Muscle of leg (tissue), 16 donors: ENCODE measurements at places on chromosomes 6 and 20.
A peak's percentile ranks its signal among the peaks of the same experiment; 100 is the strongest.

GRCh38 chr20:52572687-52573086 lies 381.1 kb upstream of the ZFP64 start:
- DNase-seq, result no peak

GRCh38 chr6:93584300-93584699 lies 164.9 kb upstream of the EPHA7 start:
- DNase-seq, result no peak

GRCh38 chr6:38153076-38153797 lies 333.7 kb downstream of the ZFAND3 start:
- DNase-seq, result no peak

DNA sequence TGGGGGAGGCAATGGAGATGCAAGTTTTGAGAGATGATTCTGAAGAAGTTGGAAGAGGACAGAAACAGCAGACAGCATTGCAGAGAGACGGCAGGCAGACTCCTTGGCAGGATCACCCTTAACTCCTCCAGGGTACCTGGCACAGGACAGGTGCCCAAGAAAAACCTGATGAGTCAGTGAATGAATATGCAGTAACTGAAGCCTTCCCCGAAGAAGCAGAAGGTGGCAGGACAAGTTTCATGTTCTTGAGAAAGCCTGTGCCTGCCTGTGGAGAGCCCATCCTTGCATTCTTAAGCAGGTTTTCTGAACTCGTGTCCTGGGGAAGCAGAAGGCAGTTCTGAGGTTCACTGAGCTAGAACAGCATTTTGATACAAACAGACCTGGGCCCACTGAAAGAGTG lies 79.6 kb upstream of the SASH1 start:
- DNase-seq, result no peak

- no peak for DNase-seq
These were observed 41.9 kb upstream of the BHLHE23 start for GRCh38 chr20:63048516-63049190.

DNA sequence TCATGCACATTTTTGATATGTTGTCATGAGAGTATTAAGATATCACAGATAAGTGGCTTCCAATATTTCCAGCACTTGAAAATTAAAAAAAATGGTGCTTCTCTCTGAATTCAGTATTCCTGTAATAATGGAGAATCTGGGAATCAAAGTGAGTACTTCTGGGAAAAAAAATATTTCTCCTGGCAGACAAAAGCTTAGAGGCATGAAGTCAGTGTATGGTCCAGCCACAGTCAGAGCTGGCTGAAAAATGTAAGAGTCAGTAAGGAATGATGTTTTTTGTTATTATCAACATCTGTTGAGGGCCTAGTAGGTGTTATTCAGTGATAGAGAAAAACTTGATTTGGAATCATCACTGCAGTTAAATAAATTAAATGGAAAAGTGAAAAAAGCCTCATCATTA lies 3.2 kb upstream of the RFPL4B start:
- DNase-seq, result peak; percentile 85

DNA sequence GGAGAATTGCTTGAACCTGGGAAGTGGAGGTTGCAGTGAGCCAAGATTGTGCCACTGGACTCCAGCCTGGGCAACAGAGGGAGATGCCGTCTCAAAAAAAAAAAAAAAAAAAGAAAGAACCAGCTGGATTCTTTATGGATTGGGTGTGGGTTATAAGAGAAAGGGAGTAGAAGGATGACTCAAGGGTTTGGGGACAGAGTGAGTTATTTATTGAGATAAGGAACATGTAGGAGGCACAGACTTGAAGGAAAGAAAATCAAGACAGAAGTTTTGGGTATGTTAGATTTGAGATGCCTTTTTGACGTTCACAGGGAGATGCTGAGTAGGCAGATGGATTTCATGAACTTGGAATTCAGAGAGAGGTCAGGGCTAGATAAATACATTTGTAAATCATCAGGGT lies 47.6 kb downstream of the KIZ start:
- DNase-seq, result no peak

DNA sequence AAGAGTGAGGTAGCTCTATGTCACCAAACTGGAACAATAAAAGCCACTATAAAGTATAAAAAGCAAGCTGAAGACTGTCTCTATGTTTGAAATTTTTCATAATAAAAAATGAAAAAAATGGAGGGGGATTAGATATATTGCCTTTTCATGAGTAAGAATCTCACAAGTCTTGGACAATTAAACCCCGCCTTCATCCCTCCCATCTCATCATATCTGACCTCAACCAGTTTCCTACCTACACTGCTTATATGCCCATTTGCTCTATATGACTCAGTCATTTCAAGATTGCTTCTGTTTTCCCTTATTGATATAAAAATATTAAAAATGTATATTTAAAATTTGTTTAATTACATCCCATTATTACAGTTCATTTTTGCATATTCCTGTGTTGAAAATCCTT lies 2.9 kb upstream of the TRIM39 start:
- DNase-seq, result no peak

DNA sequence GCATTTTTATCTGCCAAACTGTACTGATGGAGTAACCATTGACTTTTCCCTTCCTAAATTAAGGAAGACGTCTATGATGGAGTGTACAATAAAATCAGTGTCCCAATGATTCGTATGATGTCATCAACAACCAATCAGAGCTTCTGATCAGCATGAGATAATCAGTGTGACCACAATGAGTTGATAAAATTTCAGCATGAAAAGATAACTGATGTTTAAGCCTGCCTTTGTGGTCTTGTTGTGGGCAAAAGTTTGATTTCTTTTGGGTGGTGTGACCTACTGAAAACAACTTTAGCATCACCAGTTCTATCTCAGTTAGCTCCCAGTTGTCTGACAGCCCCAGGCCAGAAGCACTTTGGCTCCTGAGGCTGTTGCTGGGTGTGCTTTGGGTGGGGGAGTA lies 3.3 kb downstream of the PCIF1 start:
- no peak for DNase-seq

GRCh38 chr6:15355683-15356099 lies 109.8 kb downstream of the JARID2 start:
- no peak for DNase-seq

GRCh38 chr6:135475292-135475886 lies 22.2 kb downstream of the AHI1 start:
- peak; percentile 82 for DNase-seq

DNA sequence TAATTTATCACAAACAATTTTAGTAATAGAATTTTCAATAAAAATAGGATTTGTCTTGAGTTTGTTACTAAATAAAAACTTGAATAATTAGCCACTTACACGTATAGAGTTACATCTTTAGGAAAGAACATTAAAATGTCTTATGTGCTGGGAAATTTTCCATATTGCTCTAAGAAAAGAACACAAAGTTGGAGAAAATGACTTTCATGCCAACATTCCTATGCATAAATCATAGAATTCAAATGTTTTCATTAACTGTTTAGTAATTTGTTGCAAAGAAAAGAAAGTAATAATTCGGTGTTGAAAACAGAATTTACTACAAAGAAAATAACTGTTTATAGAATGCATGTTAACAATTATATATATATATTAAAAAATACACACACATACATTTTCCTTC lies 4.7 kb upstream of the TBC1D32 start:
- peak; percentile 68 for DNase-seq
